Keratinocyte (primary cell): ENCODE measurements at places on chromosomes 16 and 17. TPM values are rescaled to one million over a fixed set of nuclear protein-coding genes. Genes with fewer than 3 reads are reported as not detected.

SMIM5 gene
- polyA plus RNA-seq = 0.15 to 0.59 TPM (median 0.24 TPM) in 3 replicates

OTOA gene
- polyA plus RNA-seq = 0.04 TPM in 1 of 3 replicates, not detected in the others

CDH3 gene
- polyA plus RNA-seq = 366 to 711 TPM (median 524 TPM) in 3 replicates

RAB26 gene
- 0.44 to 0.91 TPM (median 0.58 TPM) in 3 replicates for polyA plus RNA-seq

NTN3 gene
- polyA plus RNA-seq = not detected in 3 replicates

PERCC1 gene
- not detected in 3 replicates for polyA plus RNA-seq

- no peak for DNase-seq
Measured at GRCh38 chr16:76749780-76750375, 441.1 kb upstream of the MON1B start.

- no peak for DNase-seq
Measured at GRCh38 chr16:68434624-68435210, 13.6 kb downstream of the SMPD3 start.

- DNase-seq = no peak
Measured at GRCh38 chr17:41452281-41452680, 11.5 kb upstream of the KRT38 start.

GRCh38 chr17:16363749-16364536 is 10.7 kb upstream of the CENPV start:
- no peak for DNase-seq

DNA sequence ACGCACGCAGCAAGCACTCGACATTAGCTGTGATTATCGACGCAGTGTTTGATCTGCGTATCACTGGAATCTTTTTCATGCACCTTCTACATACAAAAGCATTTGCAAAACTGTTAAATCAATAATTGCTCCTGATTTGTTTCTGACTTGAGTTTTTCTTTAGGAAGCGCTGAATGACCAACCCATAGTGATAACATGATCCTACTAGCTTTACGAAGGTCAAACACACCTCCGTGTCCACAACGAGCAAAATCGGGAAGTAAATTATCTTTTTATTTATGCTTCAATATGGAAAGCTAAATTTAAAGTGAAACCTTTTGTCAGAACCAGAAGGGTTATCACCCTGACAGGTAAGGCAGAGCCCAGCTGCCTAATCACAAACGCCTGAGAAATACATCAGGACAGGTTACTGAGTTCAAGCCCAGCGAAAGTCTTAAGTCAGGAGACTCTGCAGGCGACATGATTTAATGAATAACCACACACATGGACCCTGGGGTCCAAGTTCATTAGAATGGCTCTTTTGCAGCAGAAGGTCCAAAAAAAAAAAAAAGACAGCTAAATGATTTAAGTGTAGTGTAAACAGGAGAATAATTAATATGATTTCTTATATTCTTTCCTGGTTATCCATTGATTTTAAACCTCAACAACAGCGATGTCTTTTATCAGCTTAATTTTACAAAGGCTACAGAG is 104.2 kb downstream of the ADCY9 start:
- DNase-seq = no peak

GRCh38 chr16:54577651-54578128 is 291.1 kb upstream of the IRX3 start:
- no peak for DNase-seq

DNA sequence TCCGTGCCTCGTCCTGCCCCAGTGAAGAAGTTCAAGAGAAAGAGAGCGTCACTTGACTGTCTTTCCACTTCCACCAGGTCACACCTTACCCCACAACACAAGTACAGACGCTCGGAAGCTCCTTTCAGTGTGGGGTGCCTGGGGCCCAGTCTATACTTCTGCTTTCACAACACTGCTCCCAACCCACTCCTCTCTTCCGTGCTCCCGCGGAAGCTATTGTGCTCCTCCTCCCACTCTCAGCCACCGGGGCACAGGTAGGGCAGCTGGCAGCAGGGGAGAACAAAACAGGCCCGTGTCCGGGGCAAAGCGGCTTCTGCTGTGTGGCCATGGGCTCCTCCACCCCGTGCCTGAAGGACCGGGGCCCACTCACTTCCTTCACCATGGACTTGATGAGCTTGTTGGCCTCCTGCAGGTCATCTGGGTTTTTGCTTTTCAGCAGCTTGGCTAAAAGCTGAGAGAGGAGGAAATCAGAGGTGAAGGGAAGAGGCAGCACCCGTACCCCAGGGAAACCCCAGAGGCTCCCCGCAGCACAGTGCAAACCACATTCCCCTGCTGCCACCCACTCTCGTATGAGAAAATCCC is 18.9 kb downstream of the GGA3 start:
- no peak for DNase-seq
